ENCODE measurements at places on chromosomes 11 and 22. TPM values are rescaled to one million over a fixed set of nuclear protein-coding genes. Genes with fewer than 3 reads are reported as not detected.

DNA sequence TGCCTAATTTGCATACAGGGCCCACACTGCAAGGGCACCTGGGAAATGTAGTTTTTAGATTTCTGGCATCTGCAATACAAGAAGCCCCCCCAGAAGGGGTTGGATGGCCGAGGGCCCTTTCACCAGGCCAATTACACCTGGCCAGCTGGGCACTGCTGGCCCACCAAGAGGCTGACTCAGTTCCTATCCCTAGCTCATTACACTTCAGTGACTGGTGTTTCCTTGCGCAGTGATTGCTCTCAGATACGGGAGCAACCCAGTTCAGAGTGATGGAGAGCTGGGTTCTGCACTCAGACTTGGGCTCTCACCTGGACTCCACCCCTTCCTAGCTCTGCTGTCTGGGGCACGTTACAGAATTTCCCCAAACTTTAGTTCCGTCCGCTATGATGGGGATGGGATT is 81.1 kb upstream of the SHANK2 start:
- H3K36me3 ChIP-seq, result no peaks in the 10 kb centered on the region
- H3K27me3 ChIP-seq, result no peaks in the 10 kb centered on the region
- H3K4me3 ChIP-seq, result no peak overlapping the region
- H3K4me1 ChIP-seq, result peaks cover 4% of the 10 kb centered on the region
- no peak overlapping the region for H3K27ac ChIP-seq

The LMO1 gene
- not detected for total RNA-seq

- H3K4me1 ChIP-seq, result peaks cover 60% of the 10 kb centered on the region
- H3K27ac ChIP-seq, result no peak overlapping the region
- H3K4me3 ChIP-seq, result no peak overlapping the region
- DNase-seq, result no peak
Observed at GRCh38 chr11:3133261-3134217, 31.6 kb downstream of the OSBPL5 start.

DNA sequence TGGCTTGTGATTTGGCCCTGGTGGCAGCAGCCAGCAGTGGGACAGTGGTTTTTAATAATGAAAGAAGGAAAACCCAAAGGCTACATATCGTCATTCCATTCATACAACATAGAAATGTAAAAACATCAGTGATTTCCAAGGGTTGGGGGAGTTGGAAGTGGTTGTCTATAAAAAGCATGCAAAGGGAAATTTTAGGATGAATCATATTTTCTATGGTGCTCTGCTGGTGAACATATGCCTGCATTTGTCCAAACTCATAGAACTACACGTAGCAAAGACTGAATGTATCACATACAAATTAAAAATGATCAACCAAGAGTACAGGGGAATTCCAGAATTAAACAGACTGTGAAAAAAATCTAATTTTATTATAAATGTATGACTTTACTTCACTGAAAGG is 11.1 kb downstream of the OR5B3 start:
- H3K27ac ChIP-seq, result no peak overlapping the region
- no peaks in the 10 kb centered on the region for H3K27me3 ChIP-seq
- H3K36me3 ChIP-seq, result no peaks in the 10 kb centered on the region
- H3K4me1 ChIP-seq, result no peaks in the 10 kb centered on the region
- H3K4me3 ChIP-seq, result no peak overlapping the region

DNA sequence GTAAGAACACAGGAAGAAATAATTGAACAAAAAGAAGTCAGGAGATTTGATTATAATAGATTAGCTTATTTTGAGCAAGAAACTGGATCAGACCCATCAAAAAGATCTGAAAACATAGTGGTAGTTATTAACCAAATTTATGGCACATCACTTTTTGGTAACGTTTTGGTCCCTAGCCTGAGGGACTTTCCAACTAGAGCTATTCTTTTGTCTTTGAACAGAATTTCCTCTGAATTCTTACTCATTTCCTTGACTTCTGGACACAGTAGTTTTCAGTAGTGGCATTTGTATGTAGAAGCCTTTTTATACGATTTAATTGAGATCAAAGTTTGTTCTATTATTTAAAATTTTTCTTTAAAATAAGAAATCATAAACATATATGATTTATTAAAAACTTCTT is 96.5 kb upstream of the PDGFD start:
- no peaks in the 10 kb centered on the region for H3K27me3 ChIP-seq
- H3K4me1 ChIP-seq, result no peaks in the 10 kb centered on the region
- H3K27ac ChIP-seq, result no peak overlapping the region
- no peak for DNase-seq
- H3K4me3 ChIP-seq, result no peak overlapping the region

DNA sequence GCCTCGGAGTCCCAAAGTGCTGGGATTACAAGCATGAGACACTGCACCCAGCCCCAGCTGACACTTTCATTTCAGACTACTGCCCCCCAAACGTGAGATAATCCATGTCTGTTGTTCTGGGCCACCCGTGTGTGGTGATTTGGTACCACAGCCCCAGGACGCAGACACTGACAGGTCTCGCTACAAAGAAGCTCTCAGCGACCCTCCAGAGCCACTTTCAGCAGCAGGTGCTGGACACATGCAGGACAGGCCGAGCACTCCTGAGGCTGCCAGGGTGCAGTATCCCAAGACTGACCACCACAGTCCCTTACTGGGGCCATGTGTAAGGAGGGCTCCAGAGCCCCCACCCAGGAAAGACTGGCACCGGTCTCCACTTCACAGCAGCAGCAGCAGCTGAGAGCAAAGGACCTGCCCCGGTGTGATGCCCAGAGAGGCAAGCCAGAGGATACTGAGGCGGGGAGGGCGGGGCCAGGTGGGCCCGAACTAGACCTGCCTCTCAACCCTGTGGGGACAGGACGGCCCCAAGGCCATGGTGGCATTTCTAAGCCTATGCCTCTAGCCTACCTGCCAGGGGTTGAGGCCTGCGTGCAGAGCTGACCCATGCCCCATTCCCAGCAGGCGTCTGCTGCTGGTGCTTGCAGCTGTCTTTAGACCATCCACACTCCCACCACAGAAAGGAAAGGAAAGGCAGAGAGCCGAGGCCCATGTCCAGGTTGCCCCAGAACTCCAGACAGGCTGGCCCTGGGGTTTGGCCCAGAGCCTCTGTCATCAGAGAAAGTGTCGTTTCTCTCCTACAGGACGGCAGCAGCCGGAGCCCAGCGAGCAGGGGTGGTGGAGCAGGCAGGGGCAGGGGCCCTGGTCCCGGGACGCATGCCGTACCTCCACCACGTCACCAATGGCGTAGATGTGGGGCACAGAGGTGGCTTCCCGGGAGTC is 28.0 kb upstream of the GNB1L start:
- no peak for DNase-seq
- no peak overlapping the region for H3K27ac ChIP-seq
- H3K36me3 ChIP-seq, result no peaks in the 10 kb centered on the region
- H3K4me1 ChIP-seq, result peaks cover 39% of the 10 kb centered on the region
- no peaks in the 10 kb centered on the region for H3K27me3 ChIP-seq

- H3K4me1 ChIP-seq, result no peaks in the 10 kb centered on the region
- H3K4me3 ChIP-seq, result no peak overlapping the region
- no peak for DNase-seq
- no peaks in the 10 kb centered on the region for H3K27me3 ChIP-seq
- H3K27ac ChIP-seq, result no peak overlapping the region
- H3K36me3 ChIP-seq, result no peaks in the 10 kb centered on the region
Observed at GRCh38 chr22:27150544-27150941, 493.2 kb downstream of the MIAT start.

The TSPAN32 gene
- total RNA-seq, result 3.7 TPM

DNA sequence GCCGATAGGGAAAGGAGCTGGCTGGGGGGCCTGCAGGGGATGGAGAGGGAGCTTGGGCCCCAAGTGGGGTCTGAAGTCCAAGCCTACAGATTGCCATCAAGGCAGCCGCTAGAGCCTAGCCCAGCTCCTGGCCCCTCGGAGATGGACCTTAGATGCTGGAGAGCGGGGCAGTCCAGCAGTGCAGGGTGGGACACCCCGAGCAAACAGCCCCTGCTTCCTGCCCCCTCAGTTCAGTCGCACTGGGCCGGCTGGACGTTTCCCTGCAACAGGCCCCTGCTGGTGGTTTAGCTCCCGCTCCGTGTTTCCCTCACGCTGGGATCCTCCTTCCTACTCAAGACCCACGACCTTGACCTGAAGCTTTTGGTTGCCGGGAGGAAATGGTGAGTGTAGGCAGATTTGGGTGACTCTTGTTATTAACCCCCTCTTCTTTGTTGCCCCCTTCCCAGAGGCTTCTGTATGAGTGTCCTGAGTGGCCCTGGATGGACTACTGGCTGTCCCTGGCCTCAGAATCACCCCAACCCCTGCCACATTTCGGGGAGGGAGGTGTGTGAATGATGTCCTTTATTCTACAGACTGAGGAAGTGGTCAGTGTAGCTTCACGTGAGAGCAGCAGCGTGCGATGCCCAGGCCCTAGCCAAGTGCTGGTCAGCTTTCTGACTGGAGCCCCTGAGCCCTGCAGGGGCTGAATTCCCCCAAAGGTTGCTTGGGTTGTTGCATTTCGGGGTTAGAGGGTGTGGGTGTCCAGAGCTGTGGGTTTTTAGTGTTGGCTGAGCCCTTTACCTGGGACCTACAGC is 2.7 kb downstream of the ST3GAL4 start:
- peak overlapping the region; percentile 86 for H3K4me3 ChIP-seq
- no peaks in the 10 kb centered on the region for H3K36me3 ChIP-seq
- H3K27me3 ChIP-seq, result no peaks in the 10 kb centered on the region
- H3K4me1 ChIP-seq, result peaks cover 77% of the 10 kb centered on the region

- no peaks in the 10 kb centered on the region for H3K36me3 ChIP-seq
- DNase-seq, result no peak
- no peak overlapping the region for H3K27ac ChIP-seq
- no peaks in the 10 kb centered on the region for H3K27me3 ChIP-seq
- no peaks in the 10 kb centered on the region for H3K4me1 ChIP-seq
Observed at GRCh38 chr11:70491696-70492472, 93.6 kb downstream of the CTTN start.

The OR4A5 gene
- total RNA-seq, result not detected

- H3K36me3 ChIP-seq, result no peaks in the 10 kb centered on the region
- no peak for DNase-seq
- no peak overlapping the region for H3K27ac ChIP-seq
- H3K27me3 ChIP-seq, result no peaks in the 10 kb centered on the region
Observed at GRCh38 chr11:71180694-71181470, 71.5 kb downstream of the SHANK2 start.

- peaks cover 25% of the 10 kb centered on the region for H3K4me1 ChIP-seq
- no peak overlapping the region for H3K27ac ChIP-seq
- H3K36me3 ChIP-seq, result no peaks in the 10 kb centered on the region
- H3K4me3 ChIP-seq, result no peak overlapping the region
Observed at GRCh38 chr11:118872403-118872821, 11.3 kb upstream of the CXCR5 start.

DNA sequence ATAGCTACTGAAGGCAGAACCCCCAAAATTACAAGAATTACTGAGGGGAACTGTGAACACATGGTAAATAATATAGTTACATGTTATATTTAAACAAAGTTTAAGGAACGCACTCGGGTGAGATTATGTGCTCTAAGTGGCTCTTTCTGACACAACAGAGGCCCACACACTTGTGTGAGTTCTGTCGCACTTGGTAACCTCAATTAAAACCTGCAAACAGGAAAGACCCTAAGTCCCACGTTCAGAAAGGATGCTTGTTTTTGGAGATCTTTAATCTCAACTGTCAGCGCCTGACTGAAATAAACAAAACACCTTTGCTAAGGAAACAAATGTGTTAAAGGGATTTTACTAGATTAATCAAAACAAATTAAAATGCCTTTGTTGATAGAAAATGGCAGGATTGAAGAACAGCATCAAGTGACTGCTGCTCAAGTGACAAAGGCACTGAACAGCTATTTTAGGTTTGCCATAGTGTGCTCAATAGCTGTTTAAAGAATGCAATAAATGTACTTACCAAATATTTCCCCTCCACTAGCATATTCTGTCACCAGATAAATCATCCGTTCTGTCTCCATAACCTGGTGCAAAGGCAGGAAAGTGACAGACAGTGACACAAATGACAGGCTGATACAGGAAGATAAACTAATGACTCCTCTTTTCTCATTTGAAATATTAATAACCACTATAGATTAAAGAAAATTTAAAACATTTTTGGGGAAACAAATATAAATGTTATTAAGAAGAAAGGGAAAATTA is 116.3 kb upstream of the APOA1 start:
- H3K36me3 ChIP-seq, result peaks cover 24% of the 10 kb centered on the region
- H3K27ac ChIP-seq, result no peak overlapping the region
- no peaks in the 10 kb centered on the region for H3K4me1 ChIP-seq
- no peak overlapping the region for H3K4me3 ChIP-seq

- H3K27ac ChIP-seq, result peak overlapping the region; percentile 80
- DNase-seq, result no peak
- peaks cover 88% of the 10 kb centered on the region for H3K4me1 ChIP-seq
- no peaks in the 10 kb centered on the region for H3K36me3 ChIP-seq
Observed at GRCh38 chr11:120209746-120210625, 846 bp upstream of the OAF start.

GRCh38 chr11:123272565-123272964 is 77.5 kb upstream of the CLMP start:
- no peak overlapping the region for H3K27ac ChIP-seq
- no peaks in the 10 kb centered on the region for H3K27me3 ChIP-seq
- no peaks in the 10 kb centered on the region for H3K36me3 ChIP-seq
- H3K4me1 ChIP-seq, result no peaks in the 10 kb centered on the region
- no peak for DNase-seq

DNA sequence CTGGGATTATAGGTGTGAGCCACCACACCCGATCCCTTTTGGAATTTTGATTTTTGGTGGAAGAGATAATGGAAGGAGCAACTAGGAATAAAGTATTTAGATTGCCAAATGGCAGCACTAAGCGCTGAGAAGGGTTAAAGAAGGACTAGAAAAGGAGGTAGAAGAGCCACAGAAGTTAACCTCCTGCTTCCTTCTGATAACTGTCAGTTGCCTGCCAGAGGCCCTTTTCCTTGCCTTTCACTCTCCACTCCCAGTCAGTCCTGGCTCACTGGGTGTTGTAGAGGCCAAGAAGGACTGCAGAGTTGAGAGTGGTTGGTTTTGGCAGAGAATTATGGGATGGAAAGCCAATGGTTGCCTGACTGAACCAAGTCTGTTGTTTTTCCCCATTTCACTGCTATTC is 19.3 kb downstream of the ZC3H12C start:
- no peaks in the 10 kb centered on the region for H3K27me3 ChIP-seq
- H3K4me3 ChIP-seq, result no peak overlapping the region
- peaks cover 6% of the 10 kb centered on the region for H3K36me3 ChIP-seq
- DNase-seq, result no peak

DNA sequence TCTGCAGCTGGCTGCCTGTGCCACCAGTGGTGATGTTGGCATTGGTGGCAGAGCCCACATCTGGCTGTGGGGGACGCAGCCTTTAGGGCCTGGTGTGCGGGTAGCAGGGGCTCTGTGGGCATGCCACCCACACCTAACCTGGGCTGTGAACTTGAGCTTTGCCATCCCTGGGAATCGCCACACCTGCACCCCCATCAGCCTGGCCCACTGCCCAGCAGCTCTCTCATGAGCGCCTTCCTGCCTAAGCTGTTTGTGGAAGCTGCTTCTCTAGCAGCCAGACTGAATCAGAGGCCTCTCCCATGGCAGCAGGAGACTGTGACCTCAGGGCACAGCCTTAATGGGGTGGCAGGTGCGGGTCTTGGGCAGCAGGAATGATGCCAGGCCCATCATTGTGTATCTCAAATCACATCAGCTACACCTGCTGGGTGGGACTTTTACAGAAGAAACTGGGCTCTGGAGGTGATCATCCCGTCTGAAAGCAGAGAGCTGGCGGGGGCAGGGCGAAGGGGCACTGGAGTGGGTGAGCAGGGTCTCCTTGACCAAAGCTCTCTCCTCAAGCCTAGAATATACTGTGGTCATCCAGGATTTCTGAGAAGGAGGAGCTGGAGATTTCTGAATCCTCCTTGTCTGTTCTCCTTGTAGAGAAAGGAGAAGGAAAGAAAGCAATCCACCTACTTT is 17.8 kb upstream of the CARS1 start:
- DNase-seq, result no peak
- H3K36me3 ChIP-seq, result no peaks in the 10 kb centered on the region
- H3K4me3 ChIP-seq, result no peak overlapping the region

- DNase-seq, result no peak
- H3K36me3 ChIP-seq, result no peaks in the 10 kb centered on the region
- peak overlapping the region; percentile 99 for H3K27ac ChIP-seq
- peaks cover 70% of the 10 kb centered on the region for H3K4me1 ChIP-seq
Observed at GRCh38 chr22:36384766-36385481, 2.8 kb downstream of the MYH9 start.

Measured in vagina (tissue), 2 donors.